HCEC 1CT (cell line): ENCODE measurements at places on chromosomes 4 and X.

- no peak for DNase-seq
Observed at GRCh38 chr4:2642968-2643367, 106.5 kb downstream of the FAM193A start.

GRCh38 chr4:139841464-139842195 is 176.0 kb downstream of the MGST2 start:
- no peak for DNase-seq

- DNase-seq: no peak
Observed at GRCh38 chr4:52586069-52586468, 73.0 kb downstream of the USP46 start.

- no peak for DNase-seq
Observed at GRCh38 chrX:153875391-153876111, 10.4 kb downstream of the L1CAM start.

DNA sequence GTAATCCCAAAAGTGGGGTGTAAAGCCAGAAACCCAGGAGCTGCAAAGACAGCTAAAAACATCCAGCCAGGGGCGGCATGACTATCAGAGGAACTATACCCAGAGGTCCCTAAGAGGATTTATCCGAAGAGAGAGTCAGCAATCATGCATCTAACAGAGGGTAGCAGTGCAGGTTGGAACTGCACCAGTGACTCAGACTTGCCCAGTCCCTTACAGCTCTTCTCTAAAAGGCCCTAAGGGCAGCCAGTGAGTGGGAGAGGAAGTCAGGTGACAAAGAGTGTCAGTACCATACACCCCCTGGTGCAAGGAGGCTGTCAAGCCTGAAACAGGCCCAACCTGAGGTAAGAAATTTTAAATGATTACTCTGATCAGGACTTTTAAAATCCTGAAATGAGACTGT is 88.1 kb downstream of the CAMK2D start:
- no peak for DNase-seq
